ENCODE measurements at places on chromosomes 5 and 9. TPM values are rescaled to one million over a fixed set of nuclear protein-coding genes. Genes with fewer than 3 reads are reported as not detected.

GRCh38 chr5:38110130-38110529, 148.2 kb upstream of the EGFLAM start:
- no peak overlapping the region for H3K27ac ChIP-seq
- no peaks in the 10 kb centered on the region for H3K27me3 ChIP-seq
- no peaks in the 10 kb centered on the region for H3K36me3 ChIP-seq
- H3K4me3 ChIP-seq = no peak overlapping the region
- peaks cover 10% of the 10 kb centered on the region for H3K4me1 ChIP-seq

- no peak overlapping the region for H3K4me3 ChIP-seq
- no peaks in the 10 kb centered on the region for H3K4me1 ChIP-seq
- no peak overlapping the region for H3K27ac ChIP-seq
- H3K27me3 ChIP-seq = no peaks in the 10 kb centered on the region
- H3K36me3 ChIP-seq = no peaks in the 10 kb centered on the region
These were observed 56.1 kb upstream of the PHYKPL start for GRCh38 chr5:178288401-178289368.

CCIN gene
- not detected for total RNA-seq

ANKRD31 gene
- 0.78 TPM for total RNA-seq

KLHL3 gene
- 5.7 TPM for total RNA-seq
